ENCODE measurements at places on chromosomes 4 and X. TPM values are rescaled to one million over a fixed set of nuclear protein-coding genes. Genes with fewer than 3 reads are reported as not detected.

Gene GPAT3
- polyA plus RNA-seq = not detected

Gene PAGE1
- polyA plus RNA-seq = not detected

Gene PRRG1
- polyA plus RNA-seq = not detected

Gene TMSB15B
- 13.8 TPM for polyA plus RNA-seq

Gene KLKB1
- 0.23 TPM for polyA plus RNA-seq

Gene TCEAL4
- polyA plus RNA-seq = 26.0 TPM

Gene TKTL2
- not detected for polyA plus RNA-seq

Gene CT47B1
- not detected for polyA plus RNA-seq

Gene RADX
- polyA plus RNA-seq = 1.9 TPM

Gene F8A3
- 2.5 TPM for polyA plus RNA-seq

Gene GAGE12G
- not detected for polyA plus RNA-seq

Gene HSFX1
- polyA plus RNA-seq = not detected

Gene ODAPH
- not detected for polyA plus RNA-seq

Gene BGN
- not detected for polyA plus RNA-seq

Gene FGFRL1
- 0.93 TPM for polyA plus RNA-seq

Gene ANTXR2
- polyA plus RNA-seq = 67.8 TPM

Gene OPN1LW
- polyA plus RNA-seq = not detected

Gene ARHGAP10
- 0.20 TPM for polyA plus RNA-seq

Gene KIAA1210
- not detected for polyA plus RNA-seq

Gene PHEX
- polyA plus RNA-seq = 0.11 TPM

Gene FAT4
- polyA plus RNA-seq = not detected

Gene COL4A5
- not detected for polyA plus RNA-seq

Gene GPR173
- polyA plus RNA-seq = not detected

Gene NRK
- not detected for polyA plus RNA-seq

Gene APELA
- not detected for polyA plus RNA-seq

Gene KLHL4
- polyA plus RNA-seq = not detected

Gene TRPC5OS
- polyA plus RNA-seq = not detected

Gene CORIN
- not detected for polyA plus RNA-seq

Gene SYN1
- not detected for polyA plus RNA-seq

Gene ZCCHC18
- 15.4 TPM for polyA plus RNA-seq

Gene RASGEF1B
- polyA plus RNA-seq = 17.5 TPM

Gene NXF2B
- polyA plus RNA-seq = not detected

Gene CWH43
- not detected for polyA plus RNA-seq

Gene FGFR3
- polyA plus RNA-seq = 0.45 TPM

Gene ADAM29
- polyA plus RNA-seq = 0.59 TPM

Gene EMD
- polyA plus RNA-seq = 32.4 TPM

Gene BBS12
- 0.68 TPM for polyA plus RNA-seq

Gene SPATA18
- 0.40 TPM for polyA plus RNA-seq

Gene KLHL13
- not detected for polyA plus RNA-seq

Gene ZFP92
- polyA plus RNA-seq = 0.21 TPM

Gene ARMCX5
- 5.0 TPM for polyA plus RNA-seq

Gene PHKA1
- not detected for polyA plus RNA-seq

Gene ATOH1
- polyA plus RNA-seq = not detected
